ENCODE measurements at places on chromosomes 11 and 22.
A peak's percentile ranks its signal among the peaks of the same experiment; 100 is the strongest.

- DNase-seq: peak; percentile 59
Measured at GRCh38 chr22:19519041-19519926, 4.9 kb downstream of the CLDN5 start.

- no peak for DNase-seq
Measured at GRCh38 chr22:33232071-33232470, 173.9 kb upstream of the SYN3 start.

DNA sequence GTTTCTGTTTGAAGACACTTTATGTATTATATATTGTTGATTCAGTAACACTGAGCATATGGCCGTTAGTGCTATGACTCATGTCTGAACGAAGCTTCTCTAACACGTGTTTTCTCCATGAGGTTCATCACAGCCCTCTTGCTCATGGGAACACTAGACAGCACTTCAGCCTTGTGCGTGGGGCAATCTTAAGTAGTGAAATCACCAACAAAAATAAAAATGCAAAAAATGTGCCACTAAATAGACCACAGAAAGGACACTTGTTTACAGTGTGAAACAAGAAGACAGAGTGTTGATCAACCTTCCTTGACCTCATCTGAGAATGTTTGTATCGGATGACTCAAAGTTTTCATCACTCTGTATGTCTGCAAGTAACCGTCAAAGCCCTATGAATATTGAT, 94.5 kb downstream of the FDX1 start:
- DNase-seq: no peak

DNA sequence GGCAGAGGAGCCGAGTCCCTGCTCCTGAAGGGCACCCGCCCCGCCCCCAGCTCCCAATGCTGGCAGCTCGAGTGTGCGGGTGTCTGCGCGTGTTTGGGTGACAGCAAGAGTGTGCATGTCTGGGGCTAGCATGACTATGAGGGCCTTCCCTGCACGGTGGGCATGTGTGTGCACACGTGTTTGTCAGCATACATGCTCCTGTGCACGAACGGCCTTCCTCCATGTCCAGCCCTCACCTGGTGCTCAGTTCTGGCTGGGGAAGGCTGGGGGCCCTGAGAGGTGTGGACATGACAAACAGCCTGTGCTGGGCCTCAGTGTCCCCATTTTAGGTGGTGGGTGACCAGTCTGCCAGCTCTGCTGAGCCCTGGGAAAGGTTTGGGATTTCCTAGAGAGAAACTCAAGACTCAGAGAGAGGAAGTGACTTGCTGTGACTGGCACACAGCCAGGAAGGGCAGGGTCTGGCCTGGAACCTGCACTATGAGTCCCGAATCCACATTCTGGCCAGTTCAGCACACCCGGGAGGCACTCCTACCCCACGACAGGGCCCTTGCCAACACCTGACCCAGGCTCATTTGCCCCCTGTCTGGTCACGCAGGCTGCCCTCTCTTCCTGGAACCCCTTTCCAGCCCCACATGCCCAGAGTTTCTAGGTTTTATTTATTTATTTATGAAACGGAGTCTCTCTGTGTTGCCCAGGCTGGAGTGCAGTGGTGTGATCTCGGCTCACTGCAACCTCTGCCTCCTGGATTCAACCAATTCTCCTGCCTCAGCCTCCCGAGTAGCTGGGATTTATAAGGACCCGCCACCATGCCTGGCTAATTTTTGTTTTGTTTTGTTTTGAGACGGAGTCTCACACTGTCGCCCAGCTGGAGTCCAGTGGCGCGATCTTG, 3.3 kb upstream of the SHISA8 start:
- DNase-seq: no peak

GRCh38 chr11:17861036-17861755, 126.6 kb downstream of the KCNC1 start:
- no peak for DNase-seq

DNA sequence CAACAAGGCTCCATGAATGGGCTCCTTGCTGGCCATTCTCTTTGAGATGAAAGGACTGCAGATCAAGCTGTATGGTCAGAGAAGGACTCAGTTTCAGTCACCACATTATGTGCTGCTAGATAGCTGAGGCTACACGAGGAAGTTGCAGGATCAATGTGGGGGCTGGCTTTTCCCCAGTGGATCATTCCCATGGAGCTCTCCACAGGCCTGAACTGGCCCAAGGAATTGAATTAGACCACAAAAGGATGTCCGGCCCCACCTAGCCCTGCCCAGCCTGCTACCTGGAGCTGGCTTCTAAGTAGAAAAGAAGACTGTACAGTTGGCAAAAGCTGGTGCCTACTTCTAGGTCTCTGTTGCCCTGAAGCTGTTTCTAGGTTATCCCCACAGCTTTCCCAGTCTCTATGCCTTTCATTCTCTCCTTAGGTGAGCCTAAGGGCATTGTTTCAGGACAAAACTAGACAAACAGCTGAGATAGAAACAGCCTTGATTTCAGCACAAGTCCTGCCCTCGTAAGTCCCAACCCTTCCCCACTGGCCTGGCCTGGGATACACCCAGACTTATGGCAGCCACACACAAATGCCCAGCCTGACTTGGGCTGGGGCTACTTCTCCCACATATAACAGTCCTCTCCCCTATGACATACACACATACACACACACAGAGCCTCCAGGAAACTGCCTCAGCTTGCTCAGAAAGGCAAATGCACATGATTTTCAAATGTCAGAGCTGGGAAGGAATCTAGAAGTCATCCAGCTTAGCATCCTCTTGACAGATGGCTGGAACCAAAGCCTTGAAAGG, 129.1 kb upstream of the NCAM1 start:
- DNase-seq: no peak

- no peak for DNase-seq
Measured at GRCh38 chr11:97033178-97033577, 643.4 kb downstream of the JRKL start.

DNA sequence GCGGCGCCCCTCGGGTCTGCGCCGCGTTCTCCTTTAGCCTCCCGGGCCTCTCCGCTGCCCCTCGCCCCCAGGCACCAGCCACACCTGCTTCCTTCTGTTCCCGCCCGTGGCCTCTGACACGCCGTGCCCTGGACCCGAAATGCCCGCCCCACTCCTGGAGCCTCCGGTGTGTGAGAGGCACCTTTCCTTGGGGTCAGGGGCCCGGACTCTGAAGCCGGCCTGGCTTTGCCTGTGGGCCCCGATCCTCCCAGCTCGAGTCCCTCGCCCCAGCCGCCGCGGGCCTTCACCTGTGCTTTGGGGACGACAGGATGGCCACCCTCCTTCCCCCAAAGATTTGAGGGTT, 661 bp upstream of the CDPF1 start:
- no peak for DNase-seq

DNA sequence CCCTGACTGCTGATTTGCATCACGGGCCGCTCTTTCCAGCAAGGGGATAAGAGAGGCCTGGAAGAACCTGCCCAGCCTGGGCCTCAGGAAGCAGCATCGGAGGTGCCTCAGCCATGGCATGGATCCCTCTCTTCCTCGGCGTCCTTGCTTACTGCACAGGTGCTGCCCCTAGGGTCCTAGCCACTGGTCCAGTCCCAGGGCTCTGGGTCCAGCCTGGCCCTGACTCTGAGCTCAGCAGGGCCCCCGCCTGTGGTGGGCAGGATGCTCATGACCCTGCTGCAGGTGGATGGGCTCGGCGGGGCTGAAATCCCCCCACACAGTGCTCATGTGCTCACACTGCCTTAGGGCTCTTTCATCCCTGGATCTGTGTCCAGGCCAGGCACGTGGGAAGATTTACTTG, 7.0 kb upstream of the IGLL5 start:
- DNase-seq: peak; percentile 47

DNA sequence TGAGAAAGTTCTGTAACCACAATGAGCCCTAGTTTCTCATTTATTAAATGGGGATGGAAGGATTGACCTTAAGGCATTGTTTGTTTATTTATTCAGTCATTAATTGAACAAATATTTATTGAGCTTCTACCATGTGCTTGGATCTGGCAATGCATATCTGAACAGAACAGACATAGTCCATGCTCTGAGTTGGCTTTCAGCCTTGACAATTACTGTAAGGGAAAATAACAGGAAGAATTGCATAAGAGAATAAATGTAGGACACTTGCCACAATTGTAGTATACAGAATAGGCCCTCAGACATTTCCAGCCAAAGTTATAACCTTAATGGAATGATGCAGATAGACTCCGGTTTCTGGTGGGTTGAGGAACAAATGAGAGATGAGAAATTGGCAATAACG, 160.5 kb upstream of the TTC12 start:
- no peak for DNase-seq

GRCh38 chr11:70783356-70783755, 385.0 kb downstream of the CTTN start:
- DNase-seq: no peak

DNA sequence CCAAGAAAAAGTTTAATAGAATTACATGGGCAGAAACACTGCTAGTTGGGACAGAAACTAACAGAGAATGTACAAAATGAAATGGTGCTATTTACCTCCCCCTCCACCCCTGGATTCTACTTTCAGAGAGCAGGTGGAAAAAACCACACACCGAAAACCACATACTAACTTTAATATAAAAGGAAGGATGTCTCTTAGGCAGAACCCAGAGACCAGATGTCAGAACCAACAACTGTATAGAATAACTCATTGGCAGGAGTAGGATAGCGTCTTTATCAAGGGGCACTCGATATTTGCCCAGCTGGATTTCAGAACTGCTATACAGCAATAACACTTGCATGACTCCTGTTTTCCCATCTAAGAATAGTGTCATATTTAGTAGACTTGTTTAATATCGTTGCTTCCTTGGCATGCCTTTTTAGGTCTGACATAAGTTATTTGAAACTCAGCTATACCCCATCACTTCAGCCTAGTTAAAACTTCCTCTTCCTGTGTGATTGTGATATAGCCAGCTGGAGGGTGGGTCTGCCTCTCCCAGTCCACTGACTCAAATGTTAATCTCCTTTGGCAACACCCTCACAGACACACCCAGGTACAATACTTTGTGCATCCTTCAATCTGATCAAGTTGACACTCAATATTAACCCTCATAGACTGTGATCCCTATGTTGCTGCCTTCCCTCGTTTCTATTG, 1.2 kb downstream of the SLC22A25 start:
- no peak for DNase-seq

- DNase-seq: peak; percentile 68
Measured at GRCh38 chr22:19875531-19876313, 21.0 kb upstream of the GNB1L start.

- no peak for DNase-seq
Measured at GRCh38 chr11:11117730-11118129, 235.3 kb downstream of the CSNK2A3 start.

DNA sequence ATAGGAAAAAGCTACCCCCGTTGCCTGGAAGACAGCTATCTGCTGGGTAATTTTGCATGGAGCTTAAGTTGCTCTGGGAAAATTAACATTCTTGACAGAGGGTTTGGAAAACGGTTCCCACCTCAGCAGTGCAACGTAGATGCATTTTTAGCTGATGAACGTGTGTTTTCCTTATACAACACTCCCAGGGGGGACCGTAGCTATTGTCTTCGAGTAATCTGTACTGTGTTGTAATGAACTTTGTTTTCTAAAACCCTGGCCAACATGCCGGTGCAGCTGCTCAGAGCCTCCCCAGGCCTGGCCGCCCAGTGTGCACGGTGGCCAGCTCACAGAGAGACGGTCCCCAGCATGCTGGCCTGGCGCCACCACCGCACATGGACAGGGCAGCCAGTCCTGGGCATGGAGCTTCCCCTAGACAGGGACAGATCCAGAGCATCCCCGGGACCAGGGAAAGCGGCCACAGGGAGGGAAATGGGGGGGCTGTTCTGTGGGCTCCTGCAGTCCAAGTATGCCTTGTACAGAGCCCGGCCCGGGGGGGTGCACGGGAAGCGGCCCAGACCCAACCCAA, 2.2 kb downstream of the TNNT3 start:
- DNase-seq: no peak

DNA sequence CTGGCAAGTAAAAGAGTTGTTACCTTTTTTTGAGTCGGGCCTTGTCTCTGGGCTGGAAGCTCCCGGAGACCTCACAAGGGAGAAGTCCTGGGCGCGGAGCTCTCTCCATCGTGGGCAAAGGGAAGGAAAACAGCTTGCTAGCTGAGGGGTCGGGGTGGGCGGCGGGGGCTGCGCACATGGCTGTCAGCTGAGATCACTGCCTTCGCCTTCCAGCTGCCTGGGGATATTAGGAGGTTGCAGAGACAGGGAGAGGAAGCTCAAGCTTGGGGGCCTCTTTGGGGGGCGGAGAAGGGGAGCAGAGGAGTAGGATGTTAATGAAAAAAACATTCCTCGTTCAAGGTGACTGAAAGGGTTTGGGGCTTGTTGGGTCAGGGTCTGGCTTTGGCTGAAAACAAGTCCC, 49.2 kb upstream of the ALX4 start:
- no peak for DNase-seq

GRCh38 chr11:69327741-69328191, 33.8 kb downstream of the MYEOV start:
- DNase-seq: peak; percentile 53

DNA sequence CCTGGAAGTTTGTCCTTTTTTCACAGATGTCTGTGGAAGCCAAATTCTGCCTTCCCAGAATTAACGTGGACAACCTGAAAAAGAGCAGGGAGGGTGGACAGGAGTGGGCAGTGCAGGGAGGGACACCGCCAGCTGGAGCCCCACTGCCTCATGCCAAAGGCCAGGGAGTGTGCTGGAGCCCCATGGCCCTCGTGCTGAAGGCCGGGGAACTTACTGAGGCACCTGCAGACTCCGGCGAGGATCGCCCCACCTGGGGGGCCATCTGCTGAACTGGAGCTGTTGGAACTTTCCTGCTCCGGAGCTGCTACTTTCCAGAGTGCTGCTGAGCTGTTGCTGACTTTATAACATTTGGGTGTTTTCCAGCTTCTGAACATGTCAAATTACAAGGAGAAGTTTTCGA, 35.2 kb downstream of the MOV10L1 start:
- DNase-seq: no peak

DNA sequence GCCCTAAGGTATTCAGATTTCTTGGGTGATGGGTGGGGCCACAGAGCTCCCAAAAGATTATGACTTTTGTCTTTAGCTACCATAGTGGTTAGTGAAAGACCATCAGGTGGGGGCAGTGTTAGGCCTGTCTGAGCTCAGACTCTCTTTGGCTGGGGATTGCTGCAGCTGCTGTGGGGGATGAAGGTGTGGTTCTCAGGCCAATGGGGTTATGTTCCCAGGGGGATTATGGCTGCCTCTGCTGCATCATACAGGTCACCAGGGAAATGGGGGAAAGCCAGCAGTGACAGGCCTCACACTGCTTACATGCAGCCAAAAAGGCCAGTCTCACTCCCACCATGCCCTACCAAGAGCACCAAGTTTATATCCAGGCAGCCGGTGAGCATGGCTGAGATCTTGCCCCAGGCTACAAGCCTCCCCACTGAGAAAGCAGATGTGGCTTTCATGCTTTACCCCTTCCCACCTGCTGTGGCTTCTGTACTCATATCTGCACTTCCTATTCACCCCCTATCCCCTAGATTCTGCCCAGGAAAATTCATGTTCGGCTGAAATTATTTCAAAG, 24.8 kb downstream of the CNTF start:
- no peak for DNase-seq

GRCh38 chr11:86486261-86487030, 111.8 kb downstream of the CCDC81 start:
- DNase-seq: no peak

- DNase-seq: no peak
Measured at GRCh38 chr11:95137299-95137698, 47.7 kb downstream of the ENDOD1 start.

Data from type B pancreatic cell (in vitro differentiated cells).